ENCODE measurements at places on chromosomes 12 and 14.

DNA sequence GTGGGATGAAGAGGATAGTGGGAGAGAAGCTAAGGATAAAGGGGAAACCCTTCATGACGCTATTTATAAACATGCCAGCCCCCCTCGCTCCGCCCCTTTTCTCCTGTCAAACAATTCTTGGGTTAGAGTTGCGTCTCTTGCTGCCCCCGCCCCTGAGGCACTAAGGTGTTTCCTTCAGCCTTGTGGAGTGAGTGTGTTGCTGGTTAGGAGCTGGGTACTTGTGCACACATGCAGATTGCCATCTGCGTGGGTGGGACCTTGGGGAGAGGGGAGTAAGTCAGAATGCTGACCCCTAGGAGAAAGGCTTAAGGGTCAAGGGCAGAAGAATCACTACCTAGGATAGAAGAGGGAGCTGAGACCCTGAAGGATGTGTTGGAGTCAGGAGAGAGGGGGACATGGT lies 5.4 kb downstream of the FOXJ2 start:
- no peak for DNase-seq

DNA sequence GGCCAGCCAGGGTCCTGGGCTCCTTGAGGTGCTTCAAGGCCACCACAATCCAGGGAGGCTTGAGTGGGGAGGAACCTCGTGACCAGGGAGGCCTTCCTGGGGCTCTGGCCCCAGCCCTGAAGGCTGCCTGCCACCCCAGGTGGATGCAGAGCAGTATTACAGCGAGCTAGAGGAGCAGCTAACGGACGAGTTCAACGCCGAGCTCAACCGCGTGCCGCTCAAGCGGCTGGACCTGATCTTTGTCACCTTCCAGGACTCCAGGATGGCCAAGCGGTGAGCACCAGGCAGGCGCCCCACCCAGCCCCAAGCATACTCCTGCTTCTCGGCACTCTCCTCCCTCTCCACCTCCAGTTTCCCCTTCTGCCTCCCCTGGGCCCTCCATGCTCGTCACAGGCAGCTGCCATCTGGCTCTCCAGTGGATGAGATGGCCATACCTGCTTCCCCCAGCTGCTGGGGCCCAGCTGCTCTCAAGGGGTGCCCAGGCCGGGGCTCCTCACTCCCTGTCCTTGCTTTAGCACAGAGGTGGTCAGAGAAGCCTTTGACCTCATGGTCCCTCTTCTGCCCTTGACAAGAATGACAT lies 30.6 kb downstream of the NGB start:
- DNase-seq = no peak

DNA sequence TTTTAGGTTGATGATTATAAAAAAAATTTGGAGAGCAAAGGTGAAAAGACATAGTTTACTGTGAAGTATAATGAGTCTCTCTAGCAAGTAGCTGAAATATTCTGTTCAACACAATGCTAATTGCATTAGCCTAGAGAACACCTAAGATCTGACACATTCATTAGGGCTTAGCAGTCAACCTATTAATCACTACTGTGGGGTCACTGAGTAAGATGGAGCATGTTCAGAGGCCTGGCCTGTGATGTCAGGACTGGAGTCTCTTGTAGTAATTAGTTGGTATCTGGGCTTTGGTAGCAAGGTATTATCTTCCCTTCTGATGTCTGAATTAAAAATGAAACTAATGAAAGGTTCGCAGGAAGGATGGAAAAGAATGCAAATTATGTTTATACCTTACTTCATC lies 112.7 kb downstream of the SLC16A7 start:
- DNase-seq = no peak

DNA sequence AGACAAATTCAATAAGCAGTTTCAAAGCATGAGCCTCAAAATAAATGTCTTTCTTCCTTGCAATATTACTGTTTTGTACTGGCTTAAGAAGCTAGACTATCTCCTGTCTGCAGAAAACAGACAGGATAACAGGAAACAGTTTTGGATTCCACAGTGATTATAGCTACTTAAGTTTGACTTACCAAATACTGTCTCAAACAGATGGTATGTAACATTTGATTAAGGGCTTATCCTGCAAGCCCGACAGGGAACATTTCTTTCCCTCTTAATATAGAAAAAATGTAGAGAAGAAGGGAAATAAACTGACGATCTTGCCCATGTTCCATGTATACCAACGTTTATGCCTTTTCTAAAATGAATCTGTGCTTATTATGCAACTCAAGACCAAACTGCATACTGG lies 179.9 kb upstream of the EEA1 start:
- no peak for DNase-seq

GRCh38 chr12:106670131-106670530 lies 87.3 kb downstream of the RFX4 start:
- no peak for DNase-seq

DNA sequence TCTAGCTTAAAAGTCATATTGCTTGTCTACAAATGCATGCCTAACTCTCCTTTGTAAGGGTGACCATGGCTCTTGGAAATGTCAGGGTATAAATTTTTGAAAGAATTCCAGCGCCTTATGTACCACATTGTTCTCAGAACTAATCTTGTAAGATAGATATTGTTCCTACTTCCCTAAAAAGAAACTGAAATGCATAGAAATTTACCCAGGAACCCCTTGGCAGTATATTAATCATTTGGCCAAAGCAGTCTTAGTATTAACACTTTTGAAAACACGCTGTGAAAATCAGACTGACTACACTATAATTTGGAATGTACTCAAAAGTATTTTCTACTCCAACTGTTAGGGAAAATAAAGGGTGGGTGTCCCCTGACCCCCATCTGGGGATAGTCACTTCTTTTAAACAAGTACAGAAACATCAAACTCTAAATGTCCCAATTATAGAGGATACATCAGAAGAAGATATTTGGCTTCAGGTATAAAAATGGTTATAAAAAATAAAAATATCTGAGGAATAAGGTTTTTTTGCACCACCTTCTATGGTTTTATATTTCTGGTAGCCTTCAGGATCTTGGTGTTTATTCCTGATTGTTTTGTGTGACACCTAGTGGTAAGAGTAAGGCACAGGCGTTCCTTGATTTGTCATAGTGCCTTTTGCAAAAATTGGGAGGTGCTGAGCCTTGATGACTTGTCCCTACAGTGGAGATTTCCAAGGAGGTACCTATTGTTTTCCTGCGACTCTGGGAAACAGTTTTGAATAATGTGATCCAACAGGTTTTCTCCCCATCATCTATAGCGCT lies 2.2 kb upstream of the NFKBIA start:
- no peak for DNase-seq

- DNase-seq = no peak
These were observed 26.3 kb upstream of the AMIGO2 start for GRCh38 chr12:47105914-47106674.

DNA sequence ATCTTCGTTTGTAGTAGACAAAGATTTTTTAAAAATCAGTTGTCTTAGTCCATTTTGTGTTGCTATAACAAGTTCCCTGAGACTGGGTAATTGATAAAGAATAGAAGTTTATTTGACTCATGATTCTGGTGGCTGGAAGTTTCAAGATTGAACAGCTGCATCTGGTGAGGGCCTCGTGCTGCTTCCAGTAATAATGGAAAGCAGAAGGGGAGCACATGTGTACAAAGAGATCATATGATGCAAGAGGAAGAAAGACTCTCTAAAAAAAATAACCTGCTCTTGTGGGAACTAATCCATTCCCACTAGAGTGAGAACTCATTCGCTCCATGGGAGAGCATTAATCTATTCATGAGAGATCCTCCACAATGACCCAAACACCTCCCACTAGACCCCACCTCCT lies 24.8 kb downstream of the MUCL1 start:
- no peak for DNase-seq

- DNase-seq = no peak
These were observed 206.5 kb downstream of the SLC41A2 start for GRCh38 chr12:104751594-104751993.

DNA sequence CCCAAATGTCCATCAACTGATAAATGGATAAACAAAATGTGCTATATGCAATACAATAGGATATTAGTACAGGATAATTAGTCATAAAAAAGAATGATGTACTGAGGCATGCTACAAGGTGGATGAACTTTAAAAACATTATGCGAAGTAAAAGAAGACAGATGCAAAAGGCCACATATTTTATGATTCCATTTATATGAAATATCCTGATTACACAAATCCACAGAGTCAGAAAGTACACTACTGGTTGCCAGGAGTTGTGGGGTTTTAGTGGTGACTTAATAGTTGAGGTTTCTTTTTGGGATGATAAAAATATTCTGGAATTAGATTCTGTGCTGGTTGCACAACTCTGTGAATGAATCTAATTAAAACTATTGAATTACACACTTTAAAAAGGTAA lies 12.6 kb downstream of the TRIM9 start:
- no peak for DNase-seq

- DNase-seq = no peak
These were observed 143.7 kb downstream of the AACS start for GRCh38 chr12:125208942-125209341.

DNA sequence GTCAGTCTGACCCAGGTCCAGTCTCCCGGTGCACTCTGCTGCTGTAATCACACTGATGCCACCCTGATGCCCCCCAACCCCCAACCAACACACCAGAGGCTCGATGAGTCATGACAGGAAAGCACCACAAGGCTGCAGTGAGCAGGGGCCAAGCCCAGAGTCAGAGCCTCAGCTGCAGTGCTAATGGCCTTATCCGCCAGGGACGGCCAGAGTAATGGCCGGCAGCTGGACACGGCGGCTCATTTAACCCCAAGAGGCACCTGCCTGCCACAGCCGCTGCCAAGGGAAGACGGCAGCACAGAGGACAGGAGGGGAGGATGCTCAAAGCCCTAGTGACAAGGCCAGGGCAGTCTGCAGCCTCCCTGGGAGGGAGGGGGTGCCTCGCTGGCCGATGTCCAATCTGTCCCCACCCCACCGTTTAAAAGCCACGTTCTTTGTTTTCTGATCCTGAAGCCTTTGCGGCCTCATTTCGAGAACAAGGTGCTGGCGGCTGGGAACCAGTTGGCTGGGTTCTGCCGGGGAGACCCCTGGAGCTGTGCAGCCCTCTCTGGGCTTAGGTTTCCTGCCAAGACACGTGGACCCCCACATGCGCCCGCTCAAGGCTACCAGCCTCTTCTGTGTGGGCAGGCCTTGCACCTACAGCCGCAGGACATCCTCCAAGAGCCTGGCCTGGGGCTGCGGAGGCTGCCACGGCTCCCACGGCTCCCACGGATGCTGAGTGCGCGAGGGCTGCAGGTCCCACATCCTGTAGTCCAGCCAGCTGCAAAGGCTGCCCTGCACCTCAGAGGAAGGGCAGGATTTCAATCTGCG lies 13.1 kb downstream of the CCDC85C start:
- no peak for DNase-seq

- no peak for DNase-seq
These were observed 172.8 kb upstream of the LMNTD1 start for GRCh38 chr12:25725931-25726330.

GRCh38 chr12:96652870-96653269 lies 163.5 kb downstream of the CFAP54 start:
- DNase-seq = no peak

DNA sequence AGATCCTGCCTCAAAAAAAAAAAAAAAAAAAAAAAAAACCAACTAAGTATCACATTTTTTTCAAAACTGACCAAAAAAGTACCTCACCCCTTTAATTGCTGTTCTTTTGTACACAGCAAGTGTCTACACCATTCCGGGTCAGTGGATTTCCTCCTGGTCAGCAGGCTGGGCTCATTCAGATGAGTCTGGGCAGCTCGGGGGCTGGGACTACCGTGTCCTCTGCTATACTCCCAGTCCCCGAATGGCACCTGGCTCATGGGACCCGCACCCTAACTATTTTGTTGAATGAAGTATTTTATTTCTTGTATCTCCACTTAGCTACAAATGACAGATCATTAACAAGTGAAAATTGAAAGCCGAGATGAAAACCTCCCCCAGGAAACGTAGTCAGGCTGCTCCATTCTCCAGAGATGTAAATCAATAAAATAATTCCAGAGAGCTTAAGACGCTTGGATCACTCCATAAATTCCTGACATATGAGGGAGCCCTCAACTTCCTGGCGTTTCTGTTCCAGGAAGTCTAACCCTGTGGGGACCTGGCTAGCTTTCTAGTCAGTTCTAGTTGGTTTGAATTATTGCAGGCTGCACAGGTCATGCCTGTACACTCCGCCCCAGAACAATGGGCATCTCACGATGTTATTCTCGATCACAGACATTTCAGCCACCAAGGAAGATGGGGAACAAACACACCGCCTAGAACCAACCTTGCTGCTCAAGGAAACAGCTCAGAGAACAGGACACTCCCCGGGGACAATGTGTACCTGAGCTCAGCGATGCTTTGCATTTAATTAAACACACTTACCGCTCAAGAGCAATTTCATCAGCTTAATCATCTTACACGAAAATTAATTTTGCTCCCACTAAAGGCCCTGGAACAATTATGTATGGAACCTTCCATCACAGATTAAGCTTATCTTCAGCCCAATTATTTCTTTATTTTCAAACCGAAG lies 76.3 kb downstream of the RIMBP2 start:
- DNase-seq = no peak

GRCh38 chr14:76770521-76771436 lies 9.5 kb downstream of the VASH1 start:
- DNase-seq = no peak

DNA sequence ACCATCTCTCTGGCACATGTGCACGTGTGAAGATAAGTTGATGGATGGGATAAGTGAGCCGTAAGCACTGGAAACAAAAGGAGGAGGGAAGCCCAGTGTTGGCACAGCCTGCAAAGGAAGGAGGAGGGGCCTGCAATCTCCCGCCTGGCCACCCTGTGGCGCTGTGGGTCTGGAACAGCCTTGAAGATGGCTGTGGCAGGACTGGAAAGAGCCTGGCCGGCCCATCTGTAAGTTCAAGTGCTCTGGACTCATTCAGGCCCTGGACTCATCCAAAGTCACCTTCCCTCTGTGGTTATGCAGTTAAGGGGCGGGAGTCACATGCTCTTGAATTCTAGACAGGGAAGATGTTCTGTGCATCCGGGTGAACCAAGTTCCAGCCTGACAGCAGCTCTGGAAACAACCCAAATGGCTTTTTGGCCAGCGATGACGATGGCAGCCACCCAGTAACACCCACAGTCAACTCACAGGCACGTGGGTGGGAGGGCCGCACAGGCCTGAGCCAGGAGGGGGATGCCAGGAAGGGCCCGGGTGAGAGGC lies 50.4 kb downstream of the CHGA start:
- peak; percentile 38 for DNase-seq

GRCh38 chr12:106247674-106248311 lies at the start of gene CKAP4:
Gene CKAP4 (minus strand): TSS chr12:106248020. CDS start chr12:106247851, 169 bp downstream.
- peak; percentile 63 for DNase-seq

DNA sequence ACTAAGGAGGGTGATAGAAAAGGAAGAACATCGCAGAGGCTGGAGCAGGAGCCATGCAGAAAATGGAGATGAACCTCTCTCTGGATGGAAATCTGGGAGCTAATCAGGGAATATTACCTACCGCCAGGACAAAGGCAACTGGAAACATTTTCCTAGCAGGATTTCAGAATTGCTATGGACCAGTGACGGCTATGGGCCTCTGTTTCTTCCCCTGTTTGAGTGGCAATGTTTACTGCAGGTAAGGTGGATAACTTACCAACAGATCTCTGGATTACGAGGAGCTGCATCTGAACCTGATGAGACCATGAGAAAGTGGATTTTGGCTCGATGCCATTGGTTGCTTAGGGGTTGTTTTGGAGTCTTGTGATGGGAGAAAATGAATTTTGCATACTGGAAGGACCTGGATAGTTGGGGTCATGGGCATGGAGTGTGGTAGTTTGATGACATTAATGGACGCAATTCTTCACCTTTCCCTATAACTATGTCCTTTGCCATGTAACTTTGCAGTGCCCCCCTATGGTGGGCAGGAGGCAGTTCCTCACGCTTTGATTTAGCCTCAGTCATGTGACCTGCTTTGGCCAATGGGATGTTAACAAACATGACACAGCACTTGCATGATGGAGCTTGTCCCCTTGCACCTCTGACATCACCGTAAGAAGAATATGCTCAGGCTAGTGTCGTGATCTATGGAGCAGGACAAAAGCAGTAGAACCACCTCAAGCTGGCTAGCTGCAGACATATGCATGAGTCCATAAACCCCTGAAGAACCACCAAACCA lies 51.1 kb downstream of the CALM1 start:
- DNase-seq = no peak

Measured in NT2/D1 (cell line).